ENCODE measurements at places on chromosomes 11 and 22.

DNA sequence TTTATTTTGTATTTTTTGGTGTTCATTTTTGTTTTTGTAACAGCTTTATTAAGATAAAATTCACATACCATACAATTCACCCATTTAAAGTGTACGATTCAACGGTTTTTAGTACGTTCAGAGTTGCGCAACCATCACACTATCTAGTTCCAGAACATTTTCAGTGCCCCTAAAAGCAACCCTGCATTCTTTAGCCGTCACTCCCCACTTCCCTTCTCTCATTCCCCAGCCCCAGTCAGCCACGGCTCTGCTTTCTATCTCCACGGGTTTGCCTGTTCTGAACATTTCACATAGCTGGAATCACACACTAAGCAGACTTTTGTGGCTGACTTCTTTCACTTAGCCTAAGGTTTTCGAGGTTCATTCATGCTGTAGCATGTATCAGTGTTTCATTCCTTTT, 9.6 kb upstream of the KCNQ1OT1 start:
- H3K36me3 ChIP-seq, result no peaks in the 10 kb centered on the region
- no peak overlapping the region for H3K4me3 ChIP-seq
- peaks cover 8% of the 10 kb centered on the region for H3K27me3 ChIP-seq
- H3K4me1 ChIP-seq, result no peaks in the 10 kb centered on the region

DNA sequence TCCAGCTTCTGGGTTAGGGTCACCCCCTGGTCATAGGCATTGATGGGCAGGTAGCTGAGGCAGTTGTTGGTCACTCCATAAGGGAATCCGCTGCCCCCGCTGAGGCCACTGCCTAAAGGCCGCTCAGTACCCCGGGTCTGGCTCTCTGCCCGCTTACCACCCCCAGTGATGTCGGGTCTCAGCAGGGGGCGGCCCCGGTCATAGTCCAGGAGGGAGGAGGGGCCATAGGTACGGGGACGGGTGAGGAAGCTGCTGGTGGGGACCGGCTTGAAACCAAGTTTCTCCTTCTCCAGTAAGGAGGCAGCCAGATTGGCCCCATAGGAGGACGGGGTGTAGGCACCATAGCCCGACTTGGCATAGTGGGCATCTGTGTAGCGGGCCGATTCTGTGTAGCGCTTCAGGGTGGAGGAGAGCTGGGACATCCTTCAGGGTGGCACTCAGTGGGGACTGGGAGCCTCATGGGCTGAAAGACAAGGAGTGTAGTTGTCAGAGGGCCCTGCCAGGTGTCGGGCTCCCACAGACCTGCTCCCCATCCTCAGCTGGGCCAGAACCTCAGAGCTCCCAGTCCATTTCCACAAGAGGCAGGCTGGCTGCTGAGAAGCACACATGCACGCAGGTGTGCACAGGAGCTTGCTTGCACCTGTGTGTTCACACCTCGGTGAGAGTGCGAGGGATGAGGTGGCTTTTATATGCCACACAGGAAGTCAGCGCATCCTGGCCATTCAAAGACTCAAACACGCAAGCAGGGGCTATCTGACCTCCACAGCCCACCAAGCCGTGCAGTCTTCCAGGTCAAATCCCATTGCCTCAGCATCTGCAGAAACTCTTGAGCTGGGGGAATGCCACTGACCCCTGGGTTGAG, 8.2 kb downstream of the USP2 start:
- H3K27ac ChIP-seq, result no peak overlapping the region
- no peaks in the 10 kb centered on the region for H3K36me3 ChIP-seq
- no peaks in the 10 kb centered on the region for H3K27me3 ChIP-seq
- H3K4me3 ChIP-seq, result no peak overlapping the region

DNA sequence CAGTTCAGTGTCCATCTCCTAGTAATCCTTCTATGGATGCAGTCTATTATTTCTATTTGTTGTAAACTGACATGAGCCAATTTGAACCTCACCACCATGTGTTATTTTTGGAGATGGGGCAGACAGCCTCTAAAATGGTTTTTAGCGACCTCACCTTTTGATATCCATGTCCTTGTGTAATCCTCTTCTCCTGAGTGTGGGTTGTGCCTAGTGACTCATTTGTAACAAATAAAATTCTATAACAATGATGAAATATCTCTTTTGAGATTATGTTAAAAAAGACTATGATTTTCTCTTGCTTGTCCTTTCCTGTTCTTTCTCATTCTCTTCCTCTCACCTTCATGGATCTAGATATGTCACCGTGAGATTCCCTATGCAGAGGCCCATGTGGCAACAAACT, 554.6 kb upstream of the ANO3 start:
- no peak overlapping the region for H3K4me3 ChIP-seq
- H3K4me1 ChIP-seq, result no peaks in the 10 kb centered on the region
- no peak for DNase-seq
- H3K27me3 ChIP-seq, result no peaks in the 10 kb centered on the region
- no peak overlapping the region for H3K27ac ChIP-seq

GRCh38 chr11:103805688-103806009, 230.8 kb upstream of the DDI1 start:
- no peaks in the 10 kb centered on the region for H3K36me3 ChIP-seq
- no peak for DNase-seq
- no peak overlapping the region for H3K27ac ChIP-seq
- no peaks in the 10 kb centered on the region for H3K27me3 ChIP-seq

DNA sequence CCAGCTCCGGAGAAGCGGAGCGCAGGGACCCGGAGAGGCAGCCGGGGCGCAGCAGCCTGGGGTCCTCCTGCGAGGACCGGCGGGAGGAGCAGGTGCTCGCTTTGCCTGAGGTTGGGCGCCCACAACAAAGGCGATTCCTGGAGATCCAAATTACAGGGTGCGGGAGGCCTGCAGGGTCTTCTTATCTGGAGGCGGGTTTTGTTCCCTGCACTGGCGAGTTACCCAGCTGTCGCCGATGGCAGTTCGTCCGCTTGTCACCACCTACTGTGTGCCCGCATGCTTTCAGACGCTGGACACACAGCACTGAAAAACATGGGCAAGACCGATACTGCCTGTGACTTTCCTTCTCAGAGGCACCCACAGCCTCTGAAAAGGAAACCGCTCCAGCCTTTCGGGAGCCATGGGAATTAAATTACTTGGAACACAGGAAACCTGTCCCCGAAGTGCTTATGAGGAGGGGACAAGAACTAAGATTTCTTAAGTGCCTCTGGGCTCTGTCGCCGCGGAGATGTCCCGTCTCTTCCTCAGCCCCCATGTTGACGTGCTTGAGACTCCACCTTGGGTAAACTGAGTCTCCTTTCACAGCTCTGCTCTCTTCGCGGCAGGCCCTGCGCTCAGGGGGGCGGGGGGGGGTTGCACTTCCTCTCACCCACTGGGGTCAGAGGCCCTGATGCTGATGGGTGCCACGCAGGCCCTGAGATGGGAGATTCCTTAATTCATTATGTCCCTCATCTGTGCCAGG, 1.3 kb upstream of the ZFTA start:
- peaks cover 12% of the 10 kb centered on the region for H3K4me1 ChIP-seq
- no peak overlapping the region for H3K27ac ChIP-seq
- H3K27me3 ChIP-seq, result no peaks in the 10 kb centered on the region
- no peak for DNase-seq
- H3K4me3 ChIP-seq, result peak overlapping the region; percentile 64

GRCh38 chr11:69992943-69993694, 85.0 kb upstream of the ANO1 start:
- no peaks in the 10 kb centered on the region for H3K36me3 ChIP-seq
- H3K27ac ChIP-seq, result no peak overlapping the region
- H3K4me3 ChIP-seq, result no peak overlapping the region
- peaks cover 11% of the 10 kb centered on the region for H3K27me3 ChIP-seq

DNA sequence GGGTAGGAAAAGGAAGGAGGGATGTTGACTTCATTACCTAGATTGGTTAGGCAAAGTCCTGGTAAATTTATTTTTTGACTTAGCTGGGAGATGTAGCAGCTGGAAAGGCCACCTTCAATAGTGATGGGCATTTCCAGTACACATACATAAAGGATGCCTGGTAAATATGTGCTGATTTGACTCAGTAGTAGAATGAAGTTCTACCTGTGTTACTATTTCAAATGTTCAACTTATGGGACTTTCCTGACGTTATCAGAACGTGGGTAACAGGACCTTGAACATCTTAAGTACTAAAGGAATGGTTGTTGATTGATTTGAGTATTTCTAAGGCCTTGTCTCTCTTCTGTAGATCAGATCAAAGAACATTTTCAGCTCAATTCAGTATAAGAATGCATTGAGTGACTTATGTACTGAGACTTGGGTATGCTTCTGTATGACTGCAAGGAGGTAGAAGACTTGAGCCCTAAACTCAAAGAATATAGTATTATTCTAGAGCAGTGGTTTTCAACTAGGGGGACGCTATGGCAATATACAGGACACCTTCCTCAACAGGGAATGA, 27.1 kb downstream of the RNF121 start:
- H3K27ac ChIP-seq, result no peak overlapping the region
- no peak overlapping the region for H3K4me3 ChIP-seq
- DNase-seq, result no peak
- no peaks in the 10 kb centered on the region for H3K4me1 ChIP-seq
- H3K27me3 ChIP-seq, result no peaks in the 10 kb centered on the region

DNA sequence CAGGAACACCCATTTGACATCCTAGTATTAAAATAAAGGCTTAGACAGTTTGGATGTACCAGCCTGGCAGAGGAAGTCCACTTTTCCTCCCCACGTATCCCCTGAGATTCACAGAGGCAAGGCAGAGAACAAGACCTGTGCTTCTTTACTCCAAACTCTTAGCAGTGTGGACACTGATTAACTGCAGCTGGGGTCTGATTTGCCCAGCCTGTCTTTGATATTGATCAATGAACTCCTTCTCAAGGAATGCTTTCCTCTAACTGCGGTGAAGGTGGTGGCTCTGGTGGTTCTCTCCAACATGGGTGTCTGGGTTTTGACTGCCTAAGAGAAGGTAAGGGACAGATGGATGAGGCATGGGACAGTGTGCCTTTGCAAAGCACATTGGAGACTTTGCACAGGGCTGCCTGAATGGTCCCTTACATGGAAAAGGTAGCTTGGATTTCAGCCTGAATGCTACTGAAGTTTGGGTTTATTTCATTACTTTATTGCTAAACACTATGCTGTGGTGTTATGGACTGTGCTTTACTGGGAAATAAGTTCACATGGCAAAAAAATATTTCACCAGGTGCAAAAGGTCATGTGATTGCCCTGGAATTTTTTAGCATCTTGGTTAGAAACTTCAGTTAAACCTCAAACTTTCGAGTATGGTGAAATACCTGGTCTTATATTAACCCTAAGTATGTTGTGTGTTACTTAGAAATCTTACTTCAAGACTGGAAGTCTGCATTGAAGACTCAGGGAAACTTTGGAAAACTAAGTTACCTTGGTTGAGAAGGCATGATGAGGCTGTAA, 1.8 kb downstream of the GAS2 start:
- H3K27ac ChIP-seq, result no peak overlapping the region
- DNase-seq, result no peak
- no peaks in the 10 kb centered on the region for H3K4me1 ChIP-seq
- H3K36me3 ChIP-seq, result no peaks in the 10 kb centered on the region
- peaks cover 15% of the 10 kb centered on the region for H3K27me3 ChIP-seq

GRCh38 chr11:122098261-122098980, 17.6 kb downstream of the BLID start:
- peak overlapping the region; percentile 95 for H3K27ac ChIP-seq
- H3K4me1 ChIP-seq, result peaks cover 52% of the 10 kb centered on the region
- DNase-seq, result no peak
- peaks cover 31% of the 10 kb centered on the region for H3K36me3 ChIP-seq
- no peaks in the 10 kb centered on the region for H3K27me3 ChIP-seq
- peak overlapping the region; percentile 87 for H3K4me3 ChIP-seq

GRCh38 chr11:19201737-19202605, at the start of gene CSRP3:
Gene CSRP3, minus strand, starts transcription at chr11:19201983. Its CDS starts 9,535 bp downstream, at chr11:19192448.
- no peak within 1 kb of the TSS for H3K4me3 ChIP-seq
- H3K27ac ChIP-seq, result no peak within 1 kb of the TSS
- H3K4me1 ChIP-seq, result peaks cover 18% of the 10 kb centered on the region
- DNase-seq, result peak; percentile 47
- H3K36me3 ChIP-seq, result no peaks in the 10 kb centered on the region

DNA sequence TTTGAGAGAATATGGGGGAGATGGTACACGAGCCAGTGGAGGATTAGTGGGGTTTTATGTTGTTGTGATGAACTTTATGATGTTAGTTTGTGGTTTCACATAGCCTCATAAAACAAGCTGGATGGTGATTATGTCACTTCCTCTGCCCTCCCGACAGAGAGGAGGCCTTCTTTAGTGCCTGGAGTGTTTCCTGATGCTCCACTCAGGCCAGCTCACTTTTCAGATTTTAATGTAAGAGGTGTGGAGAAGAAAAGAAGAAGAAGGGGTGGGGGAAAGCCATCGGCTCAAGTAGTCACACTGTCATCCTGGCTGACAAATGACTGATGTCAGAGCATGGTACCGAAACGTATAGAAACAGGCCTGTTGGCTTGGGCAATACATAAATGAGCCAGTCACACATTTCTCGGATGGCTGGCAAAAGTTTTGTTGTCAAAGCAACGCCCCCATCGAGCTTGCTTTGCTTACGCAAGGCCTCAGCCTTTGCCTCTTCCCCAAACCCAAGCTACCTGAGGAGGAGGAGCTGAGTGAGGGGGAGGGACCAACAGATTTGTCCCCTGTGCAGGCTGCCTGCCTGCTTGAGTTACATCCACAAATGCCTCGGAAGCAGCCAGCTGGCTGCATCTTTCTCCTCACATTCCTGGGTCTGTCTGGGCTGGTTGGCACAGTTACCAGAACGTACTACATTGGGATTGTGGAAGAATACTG, at the start of gene HEPHL1:
Gene HEPHL1 (plus strand): TSS at position 578 of the 705 bp plus-strand sequence. CDS start 15 bp downstream, at position 593.
- H3K27me3 ChIP-seq, result no peaks in the 10 kb centered on the region
- peak; percentile 29 for DNase-seq
- no peak within 1 kb of the TSS for H3K27ac ChIP-seq
- peaks cover 15% of the 10 kb centered on the region for H3K4me1 ChIP-seq
- no peaks in the 10 kb centered on the region for H3K36me3 ChIP-seq

DNA sequence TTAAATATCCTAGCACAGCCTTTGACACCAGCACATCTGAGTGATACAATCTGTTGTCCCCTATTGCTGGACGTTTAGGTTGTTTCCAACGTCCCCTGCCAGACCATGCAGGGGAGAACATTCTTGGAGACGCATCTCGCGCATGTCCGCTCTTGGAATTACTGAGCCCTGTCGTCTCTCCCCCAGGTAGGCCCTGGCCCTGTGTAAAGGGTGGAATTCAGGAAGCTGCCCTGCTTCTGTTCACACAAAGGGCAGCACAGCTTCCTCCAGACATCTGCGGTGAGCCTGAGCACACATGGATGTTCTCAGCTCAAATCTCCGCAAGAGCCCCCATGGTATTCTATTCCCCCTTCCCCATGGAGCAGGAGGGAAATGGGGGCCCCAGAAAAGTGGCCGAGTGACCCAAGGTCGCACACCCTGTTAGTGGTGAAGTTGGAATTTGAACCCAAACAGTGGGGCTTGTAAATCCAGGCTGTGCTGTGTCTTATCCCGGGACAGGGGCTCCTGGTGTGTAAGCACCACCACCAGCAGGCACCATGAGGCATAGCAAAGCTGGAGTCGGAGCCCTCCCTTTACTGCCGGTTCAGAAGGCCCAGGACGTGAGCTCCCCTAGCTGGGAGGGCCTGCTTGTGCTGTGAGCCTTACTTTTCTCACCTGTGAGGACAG, 5.0 kb upstream of the FGF19 start:
- no peaks in the 10 kb centered on the region for H3K4me1 ChIP-seq
- no peak overlapping the region for H3K4me3 ChIP-seq
- no peak for DNase-seq
- H3K27me3 ChIP-seq, result peaks cover 35% of the 10 kb centered on the region
- no peaks in the 10 kb centered on the region for H3K36me3 ChIP-seq
- no peak overlapping the region for H3K27ac ChIP-seq

GRCh38 chr22:48835364-48835763, 992.3 kb downstream of the BRD1 start:
- H3K27ac ChIP-seq, result no peak overlapping the region
- no peaks in the 10 kb centered on the region for H3K27me3 ChIP-seq
- no peaks in the 10 kb centered on the region for H3K36me3 ChIP-seq
- H3K4me3 ChIP-seq, result no peak overlapping the region
- no peaks in the 10 kb centered on the region for H3K4me1 ChIP-seq

All from astrocyte (in vitro differentiated cells and primary cell).